LHCN-M2 (cell line): ENCODE measurements at places on chromosomes 12 and 14. TPM values are rescaled to one million over a fixed set of nuclear protein-coding genes. Genes with fewer than 3 reads are reported as not detected.

GRCh38 chr12:68189821-68190242, 30.3 kb upstream of the IFNG start:
- DNase-seq = peak; percentile 95

KRT77 gene
- total RNA-seq = not detected in 2 replicates

CPNE8 gene
- not detected in 2 replicates for total RNA-seq

DNA sequence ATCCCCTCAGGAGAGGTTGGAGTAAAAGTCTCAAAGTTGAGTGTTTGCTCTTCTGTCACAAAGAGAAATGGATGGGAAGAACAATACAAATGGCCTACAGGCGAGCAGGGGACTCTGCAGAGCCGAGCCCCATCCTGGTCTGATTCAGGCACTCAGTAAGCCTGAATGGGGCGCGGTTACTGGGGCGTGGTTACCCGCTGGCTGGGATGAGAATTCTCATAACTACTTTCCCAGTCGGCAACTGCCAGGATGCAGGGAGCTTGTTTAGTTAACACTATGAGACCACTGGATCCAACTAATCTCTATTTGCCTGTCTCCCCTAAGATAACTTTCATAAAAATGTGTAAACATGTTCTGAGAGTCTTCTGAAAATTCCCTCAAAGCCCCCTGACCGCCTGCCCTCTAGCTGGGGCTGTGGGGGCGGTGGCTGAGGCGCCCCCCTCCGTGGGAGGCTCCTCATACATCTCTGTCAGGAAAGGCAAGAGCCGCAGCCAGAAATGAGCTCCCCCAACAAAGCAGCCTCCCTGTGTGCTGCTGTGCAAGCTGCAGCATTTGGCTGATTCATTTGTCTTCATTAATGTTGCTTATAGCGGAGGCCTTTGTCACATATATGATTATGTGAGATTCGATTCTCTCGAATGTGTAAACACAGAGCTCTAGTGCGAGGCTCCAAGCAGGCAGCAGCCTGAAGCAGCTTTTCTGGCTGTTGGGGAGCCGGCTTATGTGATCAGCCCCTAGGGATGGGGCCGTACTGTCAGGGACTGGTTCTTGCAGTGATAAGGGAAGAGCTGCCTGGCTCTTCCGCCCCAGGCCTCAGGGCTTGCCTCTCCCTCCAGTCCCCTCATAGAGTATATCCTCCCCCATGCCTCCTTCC, 126.1 kb upstream of the ARHGAP5 start:
- DNase-seq = peak; percentile 48

GRCh38 chr14:103738701-103739451, 23.3 kb downstream of the ZFYVE21 start:
- no peak for DNase-seq

ZNF268 gene
- total RNA-seq = 19.3 and 24.0 TPM in 2 replicates

RTL1 gene
- total RNA-seq = not detected in 2 replicates

DNA sequence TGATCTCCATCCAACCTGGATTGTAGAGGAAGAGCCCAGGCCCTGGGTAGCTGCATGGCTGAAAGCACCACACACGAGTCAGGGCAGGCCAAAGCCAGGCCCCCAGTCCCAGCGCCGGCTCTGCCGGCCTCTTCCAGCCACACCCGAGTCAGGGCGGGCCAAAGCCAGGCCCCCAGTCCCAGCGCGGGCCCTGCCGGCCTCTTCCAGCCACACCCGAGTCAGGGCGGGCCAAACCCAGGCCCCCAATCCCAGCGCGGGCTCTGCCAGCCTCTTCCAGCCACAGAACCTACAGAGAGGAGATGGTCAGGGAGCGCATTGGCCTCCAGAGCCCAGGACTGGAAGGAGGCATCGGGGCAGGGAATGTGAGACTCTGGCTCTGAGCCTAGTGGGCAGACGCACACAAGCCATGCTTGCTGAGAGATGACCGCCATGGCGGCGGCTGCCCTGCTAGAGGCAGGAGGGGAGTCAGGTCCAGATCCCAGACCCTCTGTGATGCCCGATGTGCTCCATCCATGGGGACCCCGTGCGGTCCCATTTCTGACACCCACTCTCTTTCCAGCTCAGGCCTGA, 30.2 kb downstream of the BEGAIN start:
- DNase-seq = no peak

DNA sequence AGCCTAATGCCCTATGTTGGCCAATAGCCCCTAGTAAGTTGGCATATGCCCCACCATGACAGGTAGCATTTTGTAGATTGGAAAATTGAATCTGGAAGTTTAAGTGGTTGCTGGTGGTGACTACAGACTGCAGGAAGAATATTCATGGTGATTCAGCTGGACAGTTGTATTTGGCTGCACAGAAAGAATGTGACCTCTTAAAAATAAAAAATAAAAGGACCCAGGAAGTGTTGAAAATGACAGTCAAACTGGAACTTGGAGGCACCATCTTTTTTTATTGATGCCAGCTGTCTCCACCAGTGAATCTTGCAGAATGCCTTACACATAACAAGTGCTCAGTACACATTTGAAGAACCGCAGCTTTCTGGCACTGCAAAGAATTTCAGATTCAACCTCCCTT, 73.9 kb downstream of the PRMT8 start:
- no peak for DNase-seq
